ENCODE measurements at places on chromosomes 5 and 9.

GRCh38 chr5:163189023-163189553 lies 248.3 kb upstream of the CCNG1 start:
- DNase-seq, result no peak

- no peak for DNase-seq
These were observed 8.4 kb upstream of the SLC2A6 start for GRCh38 chr9:133487331-133487725.

DNA sequence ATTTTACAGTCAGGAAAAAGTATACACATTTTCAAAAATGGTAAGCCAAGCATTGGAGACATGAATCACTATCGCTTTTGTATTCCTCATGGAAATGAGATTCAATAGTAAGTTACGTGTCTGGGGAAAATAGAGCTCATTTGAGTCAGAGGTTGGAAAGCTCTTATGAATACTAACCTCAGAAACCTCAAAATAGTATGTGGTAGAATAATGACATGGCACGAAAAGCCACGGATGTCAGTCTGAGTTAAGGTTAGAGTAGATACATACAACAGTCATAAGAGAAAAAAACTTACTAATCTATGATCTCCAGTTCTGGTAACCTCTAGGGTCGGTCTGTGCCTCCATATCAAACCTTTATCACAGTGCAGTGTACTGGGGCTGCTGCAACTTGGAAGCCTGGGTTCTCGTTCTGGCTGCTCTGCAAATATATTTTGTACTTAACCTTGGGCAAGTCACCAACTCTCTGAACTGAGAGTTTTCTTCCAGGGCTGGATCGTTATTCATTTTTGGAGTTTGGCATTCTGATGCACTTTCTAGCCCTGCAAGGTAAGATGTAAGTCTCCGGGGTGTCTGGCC lies 31.8 kb downstream of the MAP1B start:
- no peak for DNase-seq

GRCh38 chr5:58666598-58667581 lies 84.0 kb downstream of the RAB3C start:
- no peak for DNase-seq

GRCh38 chr9:134553061-134553891 lies 88.3 kb upstream of the COL5A1 start:
- DNase-seq, result no peak

DNA sequence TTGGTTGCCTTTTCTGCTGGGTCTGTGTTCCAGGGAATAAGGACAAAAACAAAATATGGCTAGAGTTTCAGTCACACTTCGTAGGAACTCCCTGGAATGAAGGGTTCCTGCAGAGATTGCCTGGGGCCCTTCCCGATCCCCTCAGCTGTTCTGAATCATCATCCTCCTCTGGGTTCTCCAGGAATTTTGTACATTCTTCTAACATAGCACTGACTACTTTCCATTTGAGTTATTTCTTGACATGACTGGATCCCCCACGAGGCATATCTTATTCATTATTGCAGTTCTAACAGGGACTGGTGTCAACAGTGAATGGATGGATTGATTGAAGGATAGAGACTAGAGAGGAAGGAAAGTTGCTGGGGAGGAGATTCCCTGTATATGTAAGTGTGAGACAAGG lies 49.2 kb upstream of the TNC start:
- no peak for DNase-seq

- DNase-seq, result no peak
These were observed 77.7 kb downstream of the EBF1 start for GRCh38 chr5:159021901-159022556.

Measured in Karpas-422 (cell line).